SK-N-SH (cell line): ENCODE measurements at places on chromosomes 1 and 21.

- DNase-seq = no peak
Measured at GRCh38 chr1:2392686-2393085, 1.0 kb downstream of the RER1 start.

DNA sequence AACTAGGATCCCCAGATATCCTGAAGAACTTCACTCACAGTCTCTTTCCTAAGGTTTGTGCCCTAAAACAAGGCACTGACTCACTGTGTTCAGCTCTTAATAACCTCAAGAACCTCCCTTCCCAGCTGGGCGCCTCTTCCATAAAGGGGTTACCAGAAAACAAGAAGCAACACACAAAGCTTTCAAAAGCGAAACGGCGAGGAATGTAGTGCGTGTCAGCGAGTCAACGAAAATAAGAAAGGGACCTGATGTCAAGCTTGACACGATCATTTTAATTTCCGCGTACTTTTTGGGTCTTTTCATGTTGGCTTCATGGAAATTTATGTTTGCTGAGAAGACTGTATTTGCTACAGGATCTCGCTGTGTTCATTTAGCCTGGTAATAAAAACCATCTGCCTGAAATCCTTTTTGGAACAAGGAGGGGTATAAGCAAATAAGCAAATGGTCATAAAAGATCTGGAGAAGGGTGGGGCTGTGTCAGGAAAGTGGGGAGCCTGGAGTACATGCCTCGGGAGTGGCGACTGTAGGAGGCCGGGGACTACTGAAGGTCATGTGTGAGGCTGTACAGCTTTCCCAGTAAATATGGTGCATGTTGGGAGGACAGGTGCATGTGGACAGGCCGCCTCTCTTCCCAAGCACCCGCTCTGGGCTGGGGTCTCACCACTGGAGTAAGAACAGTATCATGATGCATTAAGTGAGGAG is 11.4 kb upstream of the CLDN14 start:
- DNase-seq = no peak

DNA sequence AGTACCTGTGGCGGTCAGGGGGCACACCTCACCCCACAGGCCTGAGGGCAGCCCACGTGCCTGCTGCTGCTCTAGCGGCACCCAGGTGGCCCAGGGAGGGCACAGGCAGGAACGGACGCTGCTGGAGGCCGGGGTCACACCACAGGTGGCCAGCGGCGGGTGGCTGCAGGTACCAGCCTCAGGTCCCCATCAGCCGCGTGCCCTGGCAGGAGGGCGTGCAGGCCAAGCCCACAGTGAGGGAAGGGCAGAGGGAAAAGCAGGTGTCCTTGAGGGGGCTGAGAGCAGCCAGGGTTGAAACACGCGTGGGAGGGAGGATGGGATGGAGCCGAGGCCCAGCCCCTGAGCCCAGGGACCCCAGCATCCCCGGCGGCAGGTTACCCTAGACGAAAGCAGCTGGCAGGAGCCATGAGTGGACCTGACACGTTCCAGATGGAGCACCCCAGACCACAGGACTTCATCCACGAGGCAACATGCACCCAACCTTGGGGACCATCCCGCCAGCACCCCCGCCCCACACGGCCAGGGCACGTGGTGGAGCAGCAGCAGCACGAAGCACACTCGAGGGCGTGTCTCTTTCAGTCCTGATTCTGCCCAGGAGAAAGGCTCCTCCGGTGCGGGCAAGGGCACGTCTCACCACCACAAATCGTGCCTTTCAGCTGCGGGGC is 3.7 kb downstream of the SLC19A1 start:
- DNase-seq = no peak

GRCh38 chr1:226964611-226965486 is 24.8 kb downstream of the COQ8A start:
- DNase-seq = no peak

GRCh38 chr1:195744256-195744655 is 864.0 kb downstream of the KCNT2 start:
- no peak for DNase-seq

DNA sequence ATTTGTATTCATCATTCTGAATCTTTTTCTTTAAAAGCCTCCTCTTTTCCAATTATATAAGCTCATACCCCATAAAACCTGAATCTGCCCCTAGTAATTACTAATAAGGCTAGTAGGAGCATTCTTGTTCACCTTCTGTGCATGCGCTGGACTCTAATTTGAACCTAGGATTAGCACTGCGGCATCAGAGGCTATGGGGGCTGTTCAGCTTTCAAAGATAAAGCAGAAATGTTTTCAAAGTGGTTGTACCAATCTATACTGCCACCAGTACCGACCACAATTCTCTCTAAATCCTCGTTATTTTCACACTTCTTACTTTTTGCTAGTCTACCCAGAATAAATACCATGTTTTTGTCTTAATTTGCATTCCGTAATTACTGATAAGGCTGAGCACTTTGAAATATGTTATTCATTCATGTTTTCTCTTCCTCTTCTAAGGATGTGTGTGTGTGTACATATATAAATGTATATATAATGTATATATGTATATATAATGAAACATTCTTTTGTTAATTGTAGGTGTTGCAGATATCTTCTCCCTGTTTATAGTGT is 1.6 kb upstream of the DDX59 start:
- DNase-seq = no peak

GRCh38 chr1:50268049-50268448 is 155.2 kb downstream of the DMRTA2 start:
- no peak for DNase-seq

- DNase-seq = no peak
Measured at GRCh38 chr1:162709870-162710269, 77.6 kb downstream of the DDR2 start.
